ENCODE measurements at places on chromosomes 11 and 22. TPM values are rescaled to one million over a fixed set of nuclear protein-coding genes. Genes with fewer than 3 reads are reported as not detected.

Gene CENPM
- total RNA-seq, result 95.8 TPM

Gene TTC17
- 91.9 TPM for total RNA-seq

Gene MTFP1
- 73.4 TPM for total RNA-seq

Gene USP2
- total RNA-seq, result 0.76 TPM

Gene RAB36
- total RNA-seq, result 0.26 TPM

Gene MPZL2
- 3.0 TPM for total RNA-seq

Gene KDM4E
- total RNA-seq, result not detected

Gene BLID
- total RNA-seq, result not detected

Gene ACRV1
- not detected for total RNA-seq

Gene ANKRD49
- total RNA-seq, result 23.9 TPM

Gene TMEM45B
- total RNA-seq, result not detected

Gene ZBED4
- 25.7 TPM for total RNA-seq

Gene KCNJ5
- total RNA-seq, result not detected

Gene TBCEL
- total RNA-seq, result 14.0 TPM

Gene RAG2
- total RNA-seq, result not detected

Gene OR51I1
- total RNA-seq, result not detected

Gene MS4A12
- total RNA-seq, result not detected

Gene OR51T1
- not detected for total RNA-seq

Gene HBB
- not detected for total RNA-seq

Gene MRGPRX4
- total RNA-seq, result not detected

Measured in activated CD8-positive, alpha-beta memory T cell treated with anti-CD3 and anti-CD28 coated beads, Interleukin-2, amount 10 ng/mL, durations not matched to agents 7 days and 5 days (primary cell).